ENCODE measurements at places on chromosomes 2 and 18.

DNA sequence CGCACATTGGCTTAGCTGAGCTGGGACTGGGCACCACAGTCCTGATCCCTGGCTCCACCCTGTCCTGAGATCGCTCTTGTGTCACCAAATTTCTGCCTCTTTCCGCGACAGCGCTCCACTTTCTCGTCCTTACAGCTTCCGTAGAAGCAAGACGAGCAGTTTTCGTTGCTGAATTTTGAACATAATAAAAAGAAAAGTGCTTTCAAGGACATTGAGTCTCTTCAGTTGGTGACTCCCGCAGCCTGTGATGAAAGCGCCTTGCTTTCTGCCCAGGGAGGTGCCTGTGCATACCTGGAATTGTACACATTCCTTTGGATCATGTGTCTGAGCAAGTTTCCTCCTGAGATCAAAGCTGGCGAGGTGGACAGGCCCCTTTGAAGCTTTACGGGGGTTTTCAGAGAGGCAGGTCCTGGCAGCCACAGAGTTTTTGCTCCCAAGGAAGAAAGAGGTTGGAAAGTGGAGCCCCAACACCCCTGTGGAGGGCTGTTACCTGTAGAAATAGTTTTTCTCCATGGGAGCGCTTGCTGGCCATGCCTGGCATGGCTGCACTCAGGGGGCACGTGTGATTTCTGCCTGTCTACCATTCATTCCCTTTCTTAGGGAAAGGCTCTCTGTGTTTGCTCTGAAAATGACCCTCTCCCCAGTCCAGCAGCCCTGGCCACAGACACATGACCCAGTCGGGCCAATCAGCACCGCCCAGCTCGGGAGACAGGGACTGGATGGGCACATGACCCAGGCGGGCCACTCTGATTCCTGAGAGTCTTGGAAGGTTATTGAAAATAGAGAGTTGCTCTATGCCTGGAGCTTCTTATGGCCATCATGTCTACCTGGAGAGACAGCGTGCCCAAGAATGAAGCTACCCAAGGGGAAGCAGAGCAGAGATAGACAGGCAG lies 115.6 kb upstream of the OTOS start:
- DNase-seq, result no peak

DNA sequence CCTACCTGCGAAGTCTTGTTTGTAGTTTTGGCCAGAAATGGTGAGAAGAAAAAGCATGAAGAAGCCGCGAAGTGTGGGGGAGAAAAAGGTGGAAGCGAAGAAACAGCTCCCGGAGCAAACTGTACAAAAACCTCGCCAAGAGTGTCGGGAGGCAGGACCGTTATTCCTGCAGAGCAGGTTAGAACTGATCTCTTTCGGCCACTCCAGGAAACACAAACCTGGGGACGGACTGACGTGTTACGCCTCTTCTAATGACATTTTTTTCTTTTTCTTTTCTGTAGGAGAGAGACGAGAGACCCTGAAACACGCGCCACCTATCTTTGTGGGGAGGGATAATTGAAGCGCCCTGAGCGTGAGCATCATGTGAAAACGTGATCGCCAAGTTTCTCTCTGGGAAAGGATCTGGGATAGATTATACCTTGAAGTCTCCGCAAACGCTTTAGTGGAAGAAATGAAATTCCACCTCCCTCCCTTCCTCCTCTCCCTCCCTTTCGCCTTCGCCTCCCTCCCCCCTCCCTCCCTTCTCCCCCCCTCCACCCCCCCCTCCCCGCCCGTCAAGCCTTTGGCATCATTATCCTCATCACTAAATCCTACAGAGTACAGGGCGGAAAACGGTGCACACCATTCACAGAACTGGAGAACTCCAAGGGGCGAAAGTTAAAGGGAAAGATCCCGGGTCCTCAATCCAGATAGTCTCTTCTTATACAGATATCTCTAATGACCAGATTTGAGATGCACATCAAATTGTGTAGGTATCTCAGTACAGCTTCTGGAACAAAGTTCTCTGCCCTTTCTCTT lies at the start of gene ZEB2:
ZEB2 (minus strand) TSS at position 186 of the 798 bp plus-strand sequence. CDS start 2,769 bp downstream, outside the sequence.
- DNase-seq, result no peak

GRCh38 chr2:9782197-9782719 lies 61.0 kb upstream of the TAF1B start:
- no peak for DNase-seq

- no peak for DNase-seq
These were observed 26.5 kb downstream of the SLC16A14 start for GRCh38 chr2:230042195-230042594.

DNA sequence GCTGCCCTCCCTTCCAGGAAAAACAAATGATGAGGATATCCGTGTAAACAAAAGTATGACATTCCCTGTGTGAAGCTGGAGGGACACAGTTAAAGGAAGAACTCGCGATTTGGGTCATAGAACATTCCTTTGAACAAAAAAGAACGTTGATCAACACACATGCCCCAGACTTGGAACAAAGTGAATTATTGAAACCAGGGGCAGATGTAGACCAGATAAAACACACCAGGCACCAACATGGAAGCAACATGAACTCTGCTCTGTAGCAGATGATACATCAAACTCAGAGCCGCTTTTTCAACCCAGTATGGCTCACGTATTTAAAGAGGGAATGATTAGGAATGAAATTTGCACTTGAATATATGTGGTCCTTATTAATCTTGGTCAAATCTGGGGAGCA lies 206.5 kb downstream of the TMEM182 start:
- DNase-seq, result no peak

Data from GM12891 (cell line).